RPMI8226 (cell line): ENCODE measurements at places on chromosomes 7 and 10.

GRCh38 chr7:1806354-1806753 lies 136.3 kb downstream of the ELFN1 start:
- no peak for DNase-seq

DNA sequence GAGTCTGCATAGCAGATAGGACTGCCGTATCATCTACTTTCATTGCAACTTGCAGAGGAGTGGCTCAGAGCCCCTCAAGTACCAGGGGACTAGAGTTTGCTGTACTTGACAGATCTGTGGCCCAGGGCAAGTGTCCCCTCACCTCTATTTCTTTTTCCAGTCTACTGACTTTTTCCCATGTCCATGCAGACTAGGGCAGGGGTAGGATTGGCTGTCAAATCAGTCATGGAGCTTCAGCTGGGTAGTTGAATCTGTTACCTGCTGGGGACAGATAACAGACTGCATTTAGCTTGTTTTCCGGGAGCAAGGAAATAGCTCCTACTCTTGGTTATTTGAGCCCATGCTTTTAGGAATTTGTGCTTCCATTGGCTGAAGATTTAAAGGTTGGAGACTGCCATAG lies 121.0 kb upstream of the CDK13 start:
- no peak for DNase-seq

- no peak for DNase-seq
These were observed 42.9 kb upstream of the PSAP start for GRCh38 chr10:71893920-71894319.

- DNase-seq = peak; percentile 34
These were observed 60.7 kb downstream of the VCL start for GRCh38 chr10:74058658-74059057.
